SW 1271 (cell line): ENCODE measurements at places on chromosomes 16 and 17.

GRCh38 chr16:19883296-19883965 lies 1.2 kb downstream of the GPRC5B start:
- no peak for DNase-seq

GRCh38 chr16:66551788-66552285 lies 539 bp upstream of the CKLF start:
- DNase-seq: no peak

- no peak for DNase-seq
These were observed 18.7 kb upstream of the GSE1 start for GRCh38 chr16:85594273-85594977.

GRCh38 chr16:69831212-69832123 lies 69.3 kb downstream of the WWP2 start:
- no peak for DNase-seq

- DNase-seq: no peak
These were observed 76.8 kb downstream of the CDK5R1 start for GRCh38 chr17:32563583-32563982.

DNA sequence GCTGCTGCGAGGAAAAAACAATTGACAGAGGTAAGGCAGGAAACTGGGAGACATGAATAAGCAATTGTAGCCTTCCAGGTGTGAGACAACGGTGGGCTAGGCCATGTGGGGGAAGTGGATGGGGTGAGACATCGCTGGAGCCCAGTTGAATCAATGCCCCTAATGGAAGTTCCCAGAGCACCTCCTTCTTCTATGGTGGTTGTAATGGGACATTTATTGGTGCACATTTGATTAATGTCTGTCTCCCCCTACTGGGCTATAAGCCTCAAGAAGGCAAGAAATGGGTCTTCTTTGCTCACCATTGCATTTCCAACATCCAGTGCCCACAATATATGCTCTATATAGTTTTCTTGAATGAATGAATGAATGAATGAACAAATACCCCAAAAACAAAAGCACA lies 22.7 kb upstream of the CD300E start:
- DNase-seq: no peak

- no peak for DNase-seq
These were observed 21.6 kb upstream of the BAHCC1 start for GRCh38 chr17:81373536-81374160.

DNA sequence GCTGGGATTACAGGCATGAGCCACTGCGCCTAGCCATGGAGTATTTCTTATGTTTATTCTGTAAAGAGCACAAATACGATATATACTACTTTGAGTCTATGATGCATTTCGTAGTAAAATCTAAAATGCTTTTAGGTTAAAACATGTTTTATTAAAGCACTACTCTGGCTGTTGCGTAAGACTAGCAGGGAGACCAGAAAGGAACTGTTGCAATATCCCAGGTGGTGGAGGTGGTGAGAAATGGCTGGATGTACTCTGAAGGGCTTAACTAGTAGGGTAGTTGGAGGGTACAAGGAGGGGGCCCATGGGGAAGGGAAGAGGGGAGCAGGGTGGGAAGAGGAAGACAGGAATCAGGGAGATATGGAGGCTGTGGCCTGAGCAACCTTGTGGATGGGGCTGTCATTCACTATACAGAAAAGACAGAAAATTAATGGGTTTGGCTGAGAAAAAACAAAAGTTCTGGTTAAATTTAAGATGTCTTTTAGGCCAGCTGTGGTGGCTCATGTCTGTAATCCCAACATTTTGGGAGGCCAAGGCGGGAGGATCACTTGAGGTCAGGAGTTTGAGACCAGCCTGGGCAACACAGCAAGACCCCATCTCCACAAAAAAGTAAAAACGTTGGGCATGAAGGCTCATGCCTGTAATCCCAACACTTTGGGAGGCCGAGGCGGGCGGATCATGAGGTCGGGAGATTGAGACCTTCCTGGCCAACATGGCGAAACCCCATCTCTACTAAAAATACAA lies 35.8 kb downstream of the ST3GAL2 start:
- no peak for DNase-seq

GRCh38 chr16:30052671-30053372 lies 12.7 kb upstream of the ALDOA start:
- peak; percentile 88 for DNase-seq

DNA sequence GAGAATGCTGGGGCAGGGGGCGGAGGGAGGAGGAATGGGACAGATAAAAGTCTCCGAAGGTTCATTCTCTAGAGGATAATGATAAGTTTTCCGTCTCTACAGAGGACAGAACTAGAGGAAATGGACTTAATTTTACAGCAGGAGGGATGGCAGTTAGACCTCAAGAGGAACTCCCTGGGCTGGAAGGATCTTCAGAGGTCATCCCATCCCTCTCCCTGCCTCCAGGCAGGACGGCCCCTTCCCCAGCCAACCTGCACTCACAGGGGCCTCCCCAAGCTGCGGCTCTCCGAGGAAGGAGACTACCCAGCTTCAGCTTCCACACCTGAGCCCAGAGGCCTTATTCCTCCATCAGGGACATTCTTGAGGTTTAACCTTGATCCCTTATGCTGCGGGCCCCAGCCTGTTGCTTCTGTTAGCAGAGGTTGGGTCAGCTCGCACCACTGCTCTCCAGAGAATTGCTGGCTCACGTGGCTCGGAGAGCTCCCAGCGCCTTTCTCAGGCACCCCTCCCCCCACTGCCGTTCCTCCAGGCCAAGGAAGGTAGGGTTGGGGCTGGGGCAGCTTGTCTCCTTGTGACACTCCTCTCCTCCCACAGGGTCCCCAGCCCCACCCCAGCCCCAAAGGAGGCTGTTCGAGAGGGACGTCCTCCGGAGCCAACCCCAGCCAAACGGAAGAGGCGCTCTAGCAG lies 8.5 kb downstream of the ELOB start:
- DNase-seq: no peak

DNA sequence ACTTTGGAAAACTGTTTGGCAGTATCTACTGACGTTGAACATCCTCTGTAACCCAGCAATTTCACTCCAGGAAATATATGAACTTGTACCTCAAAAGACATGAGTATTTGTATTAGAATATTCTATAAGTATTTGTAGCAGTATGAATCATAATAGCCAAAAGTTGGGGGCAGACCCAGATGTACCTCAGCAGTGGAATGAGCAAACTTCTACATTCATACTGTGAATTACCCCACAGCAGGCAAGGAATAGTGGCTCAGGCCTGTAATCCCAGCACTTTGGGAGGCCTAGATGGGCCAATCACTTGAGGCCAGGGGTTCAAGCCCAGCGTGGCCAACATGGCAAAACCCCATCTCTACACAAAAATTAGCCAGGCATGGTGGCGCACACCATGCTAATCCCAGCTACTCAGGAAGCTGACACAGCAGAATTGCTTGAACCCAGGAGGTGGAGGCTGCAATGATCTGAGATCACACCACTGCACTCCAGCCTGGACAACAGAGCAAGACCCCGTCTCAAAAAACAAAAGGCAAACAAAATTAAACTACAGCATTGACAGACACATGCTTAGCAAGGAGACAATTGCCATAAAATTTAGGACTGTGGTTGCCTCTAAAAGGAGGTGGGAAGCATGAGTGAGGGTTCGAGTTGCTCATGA lies 11.2 kb upstream of the HELZ start:
- no peak for DNase-seq

- no peak for DNase-seq
These were observed 15.3 kb downstream of the TBX2 start for GRCh38 chr17:61414936-61415251.

GRCh38 chr17:43016216-43016615 lies 6.0 kb downstream of the VAT1 start:
- DNase-seq: no peak

DNA sequence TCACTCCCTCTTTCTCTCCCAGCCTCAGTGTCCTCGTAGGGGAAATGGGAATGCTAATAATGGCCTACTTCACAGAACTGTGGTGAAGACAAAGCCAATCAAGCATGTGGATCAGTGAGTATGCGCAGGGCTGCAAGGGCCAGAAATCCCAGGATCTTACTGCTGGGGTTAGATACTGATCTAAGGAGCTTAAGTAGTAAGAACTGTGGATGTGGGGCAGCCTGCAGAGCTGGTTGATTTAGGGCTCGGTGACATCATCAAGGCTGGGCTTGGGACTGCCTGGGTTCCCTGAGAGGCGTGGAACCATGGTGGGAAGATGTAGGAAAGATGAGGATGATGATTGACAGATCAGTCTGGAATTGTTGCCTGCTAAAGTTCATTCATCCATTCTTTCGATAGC lies 25.6 kb downstream of the GOSR2 start:
- no peak for DNase-seq

DNA sequence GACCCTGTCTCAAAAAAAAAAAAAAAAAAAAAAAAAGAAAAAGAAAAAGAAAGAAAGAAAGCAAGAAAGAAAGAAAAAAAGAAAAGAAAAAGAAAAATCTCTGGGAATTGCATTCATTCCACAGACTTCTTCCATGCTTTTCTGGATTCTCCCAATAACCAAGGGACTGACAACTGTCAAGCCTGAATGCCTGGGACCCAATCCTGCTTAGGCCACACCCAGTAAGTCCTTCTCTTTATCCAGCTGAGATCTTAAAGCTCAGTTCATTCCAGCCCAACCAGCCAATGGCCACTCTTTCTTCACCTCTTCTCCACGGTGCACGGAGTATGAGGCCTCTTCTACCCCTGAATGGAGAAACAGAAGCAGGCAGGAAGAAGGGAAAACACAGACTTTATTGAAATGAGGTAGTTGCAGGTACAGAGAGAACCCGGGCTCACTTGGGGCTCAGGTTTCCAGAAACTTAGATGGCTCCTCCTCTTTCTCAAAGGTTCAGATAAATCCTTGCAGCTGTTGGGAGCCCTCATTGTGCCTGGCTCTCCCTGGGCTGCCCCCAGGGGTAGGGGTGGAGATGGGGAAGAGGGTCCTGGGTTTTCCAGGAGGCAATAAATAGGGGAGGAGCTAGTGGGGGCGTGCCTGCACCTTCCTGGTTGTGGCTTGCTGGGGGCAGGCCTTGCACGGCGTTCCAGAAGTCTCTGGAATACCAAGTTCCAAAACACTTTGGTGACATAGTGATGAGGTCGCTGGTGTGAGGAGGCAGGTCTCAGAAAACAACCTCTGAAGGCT lies 2.5 kb downstream of the HOXB1 start:
- no peak for DNase-seq

GRCh38 chr16:46620266-46621005 lies 743 bp downstream of the SHCBP1 start:
- no peak for DNase-seq

DNA sequence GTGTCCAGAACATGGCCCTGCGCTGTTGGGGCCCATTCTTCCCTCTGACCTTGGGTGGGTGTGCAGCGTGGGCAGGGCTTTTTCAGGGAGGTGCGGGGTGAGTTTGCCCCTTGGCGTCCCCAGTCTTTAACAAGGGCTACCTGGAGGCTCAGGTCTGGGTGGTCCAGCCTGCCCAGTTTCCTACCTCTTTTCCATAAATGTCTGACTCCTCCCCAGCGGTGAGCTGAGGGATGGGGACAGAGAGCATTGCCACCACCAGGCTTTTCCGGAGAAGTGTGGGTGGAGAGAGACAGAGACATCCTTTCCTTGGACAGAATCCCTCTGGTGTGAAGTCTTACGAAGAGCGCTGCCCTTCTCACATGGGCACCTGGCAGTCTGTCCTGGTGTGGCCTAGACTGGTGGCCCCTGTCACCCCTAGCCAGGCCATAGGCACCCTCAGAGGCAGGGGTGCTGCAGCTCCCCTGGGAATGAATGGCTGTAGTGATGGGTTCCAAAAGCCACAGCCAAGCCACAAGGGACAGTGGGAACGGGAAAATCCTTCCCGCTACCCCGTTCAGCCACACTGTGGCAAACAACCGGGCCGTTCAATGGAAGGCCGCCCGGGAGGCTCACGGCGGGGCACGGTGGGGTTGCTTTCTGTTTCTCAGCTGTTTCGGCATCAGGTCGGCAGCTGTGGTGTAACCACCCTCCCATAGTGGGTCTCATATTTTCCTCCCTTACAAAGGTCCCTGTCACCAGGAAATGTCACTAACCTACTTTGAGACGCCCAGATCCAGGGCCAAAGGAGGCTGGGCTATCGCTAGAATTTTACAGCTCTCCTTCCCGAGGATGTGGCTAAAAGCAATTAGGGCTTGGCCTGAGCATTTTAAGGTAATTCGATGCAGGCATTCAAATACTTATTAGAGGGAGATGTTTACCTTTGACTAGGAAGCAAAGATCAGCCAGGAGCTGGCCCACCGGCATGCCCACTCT lies 61.9 kb upstream of the GSE1 start:
- no peak for DNase-seq

DNA sequence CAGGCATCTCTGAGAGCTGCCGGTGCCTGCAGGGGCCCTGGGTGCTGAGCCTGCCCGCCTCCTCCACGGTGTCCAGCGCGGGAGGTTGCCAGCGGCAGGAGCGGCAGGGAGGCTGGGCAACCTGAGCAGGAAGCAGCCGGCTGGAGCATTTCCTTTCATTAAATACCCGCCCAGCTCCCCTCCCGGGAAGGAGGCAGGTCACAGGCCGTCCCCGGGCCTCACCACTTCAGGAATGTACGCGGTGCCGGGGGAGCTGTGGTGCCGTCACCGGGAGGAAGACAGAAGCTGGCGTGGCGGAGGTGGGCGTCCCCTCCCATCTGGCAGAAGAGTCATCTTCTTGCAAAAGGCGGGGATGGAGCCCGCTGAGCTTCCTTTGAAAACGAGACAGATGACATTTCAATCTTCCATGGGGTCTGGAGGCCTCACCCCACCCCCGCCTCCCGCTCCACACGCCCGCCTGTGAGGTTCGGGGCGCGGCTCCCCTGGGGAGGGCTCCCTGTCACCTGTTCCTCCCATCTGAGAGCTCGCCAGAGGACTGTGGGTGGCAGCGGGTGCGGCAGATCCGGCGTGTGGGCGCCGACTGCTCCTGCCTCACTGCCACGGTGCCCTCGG lies 16.0 kb downstream of the SOX8 start:
- DNase-seq: no peak

DNA sequence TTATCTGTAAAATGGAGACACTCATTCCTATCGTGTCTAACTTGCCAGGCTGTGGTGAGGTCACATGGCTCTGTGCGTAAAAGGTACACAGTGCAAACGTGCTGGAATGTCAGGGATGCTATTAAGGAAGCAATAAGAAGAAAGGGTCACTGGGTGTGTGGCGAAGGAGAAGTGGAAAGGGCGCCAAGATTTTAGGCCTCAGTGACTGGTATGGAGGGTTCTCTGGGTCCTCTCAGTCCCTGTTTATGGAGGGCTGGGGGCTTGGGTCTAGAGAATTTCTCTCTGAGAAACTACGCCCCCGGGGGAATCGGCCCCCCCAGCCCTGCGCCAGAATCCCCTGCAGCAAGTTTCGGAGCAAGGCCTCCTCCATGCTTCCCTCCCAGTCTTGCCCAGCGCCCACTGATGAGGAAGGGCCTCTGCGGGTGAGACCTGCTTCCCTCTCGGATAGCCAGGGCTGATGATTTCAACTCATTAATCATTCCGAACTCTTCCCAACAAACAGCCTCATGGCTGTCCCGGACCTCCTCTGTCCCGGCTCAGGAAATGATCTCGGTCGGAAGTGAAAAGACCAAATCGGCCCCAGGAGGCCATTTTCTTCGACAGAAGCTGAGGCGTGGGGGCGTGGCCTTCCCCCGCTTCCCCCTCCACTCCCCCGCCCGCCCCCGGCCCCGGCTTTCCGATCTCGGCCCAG lies 1.2 kb upstream of the HEXIM1 start:
- peak; percentile 81 for DNase-seq

DNA sequence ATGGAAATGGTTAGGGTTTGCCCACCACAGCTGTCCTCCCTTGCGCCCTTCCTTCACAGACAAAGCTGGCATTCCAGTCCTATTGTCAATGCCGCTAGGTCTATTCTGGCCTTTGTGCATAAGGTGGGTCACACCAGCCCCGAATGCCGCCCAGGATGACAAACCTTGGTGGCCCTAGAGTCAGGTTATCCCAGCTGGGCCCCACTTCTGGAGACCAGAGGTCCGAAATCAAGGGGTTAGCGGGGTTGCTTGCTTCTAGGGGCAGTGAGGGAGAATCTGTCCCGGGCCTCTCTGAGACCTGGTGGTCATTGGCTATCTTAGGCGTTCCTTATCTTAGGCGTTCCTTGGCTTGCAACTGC lies 472.1 kb downstream of the SOX9 start:
- no peak for DNase-seq
